ENCODE measurements at places on chromosomes 1 and 21.

DNA sequence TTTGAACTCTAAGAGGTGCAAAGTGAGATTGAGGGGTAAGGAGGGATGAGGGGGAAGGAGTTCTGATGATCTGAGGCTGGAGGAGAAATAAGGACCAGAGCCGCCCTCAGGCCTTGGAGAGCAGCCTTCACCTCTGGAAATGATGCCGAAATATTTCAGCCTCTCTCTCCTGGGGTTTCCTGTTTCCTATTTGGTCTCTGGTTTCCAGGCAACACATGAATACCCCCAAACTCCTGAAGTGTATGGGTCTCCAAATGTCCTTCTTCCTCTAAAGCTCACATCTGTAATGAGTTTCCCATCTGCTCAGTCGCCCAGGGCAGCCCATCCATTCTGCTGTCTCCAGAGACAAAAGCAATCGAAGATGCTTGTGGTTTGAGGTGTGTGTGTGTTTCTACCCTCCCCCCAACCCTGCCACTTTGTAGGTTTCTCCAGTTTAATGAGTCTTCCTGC is 52.0 kb upstream of the FAM20B start:
- DNase-seq, result no peak

- no peak for DNase-seq
Observed at GRCh38 chr1:241902391-241903065, 54.5 kb downstream of the EXO1 start.

DNA sequence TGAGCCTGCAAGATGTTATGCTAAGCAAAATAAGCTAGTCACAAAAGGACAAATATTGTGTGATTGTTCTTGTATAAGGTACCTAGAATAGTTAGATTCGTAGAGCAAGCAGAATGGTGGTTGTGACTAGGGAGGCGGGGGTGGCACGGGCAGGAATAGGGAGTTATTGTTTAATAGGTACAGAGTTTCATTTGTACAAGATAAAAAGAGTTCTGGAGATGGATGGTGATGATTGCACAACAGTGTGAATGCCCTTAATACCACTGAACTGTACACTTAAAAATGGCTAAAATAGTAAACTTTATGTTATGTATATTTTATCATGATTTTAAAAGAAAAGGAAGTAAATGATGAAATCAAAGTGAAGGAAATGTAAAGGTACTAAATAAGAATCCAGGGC is 20.6 kb downstream of the LRRC42 start:
- DNase-seq, result no peak

- peak; percentile 40 for DNase-seq
Observed at GRCh38 chr1:31715087-31715872, 11.5 kb upstream of the COL16A1 start.

- DNase-seq, result no peak
Observed at GRCh38 chr1:61953790-61954150, 211.5 kb downstream of the PATJ start.

GRCh38 chr1:156750191-156750672 is 1.2 kb downstream of the HDGF start:
- DNase-seq, result no peak

GRCh38 chr21:28357743-28358142 is 634.9 kb downstream of the LTN1 start:
- no peak for DNase-seq

GRCh38 chr1:44489481-44489880 is 84.4 kb downstream of the RNF220 start:
- DNase-seq, result no peak

- no peak for DNase-seq
Observed at GRCh38 chr1:8670371-8670818, 147.0 kb downstream of the RERE start.

- DNase-seq, result no peak
Observed at GRCh38 chr1:3996846-3997705, 97.0 kb upstream of the C1orf174 start.

DNA sequence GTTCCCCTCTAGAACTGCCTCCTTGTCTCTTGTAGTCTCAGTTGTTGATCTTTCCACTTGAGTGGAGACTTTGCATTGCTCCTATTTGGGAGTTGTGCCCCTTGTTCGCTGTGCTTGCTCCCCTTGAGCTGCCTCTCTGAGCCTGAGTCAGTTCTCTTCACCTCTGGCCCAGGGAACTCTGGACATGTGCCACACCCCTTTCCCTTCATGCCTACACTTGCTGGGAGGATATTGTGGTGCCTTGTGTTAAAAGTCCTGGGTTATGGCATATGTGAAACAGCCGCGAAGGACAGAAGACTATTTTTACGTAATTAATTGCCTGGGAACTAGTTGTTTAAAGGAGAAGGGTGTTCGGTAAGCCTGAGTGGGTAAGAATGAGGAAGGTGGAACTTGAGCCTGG is 32.2 kb upstream of the RPTN start:
- no peak for DNase-seq

GRCh38 chr1:208030288-208031091 is 119.6 kb upstream of the CD34 start:
- DNase-seq, result no peak

GRCh38 chr1:224447251-224447650 is 12.7 kb upstream of the WDR26 start:
- DNase-seq, result no peak

- DNase-seq, result no peak
Observed at GRCh38 chr1:23456226-23456625, 27.8 kb downstream of the ASAP3 start.

GRCh38 chr21:45774291-45774690 is 130.8 kb downstream of the PCBP3 start:
- DNase-seq, result no peak

Data from stimulated activated CD4-positive, alpha-beta T cell treated with anti-CD3 and anti-CD28 coated beads, Interleukin-12 subunit alpha, Interleukin-12 subunit beta, amount 100 ng/mL, for 48 hours (primary cell).